ENCODE measurements at places on chromosomes 11 and 22. TPM values are rescaled to one million over a fixed set of nuclear protein-coding genes. Genes with fewer than 3 reads are reported as not detected.

The MS4A6A gene
- total RNA-seq = not detected

The KREMEN1 gene
- 15.4 TPM for total RNA-seq

The IGSF9B gene
- total RNA-seq = 0.37 TPM

The YPEL4 gene
- 1.4 TPM for total RNA-seq

The TRIM48 gene
- total RNA-seq = not detected
